ENCODE measurements at places on chromosomes 1 and 21.

DNA sequence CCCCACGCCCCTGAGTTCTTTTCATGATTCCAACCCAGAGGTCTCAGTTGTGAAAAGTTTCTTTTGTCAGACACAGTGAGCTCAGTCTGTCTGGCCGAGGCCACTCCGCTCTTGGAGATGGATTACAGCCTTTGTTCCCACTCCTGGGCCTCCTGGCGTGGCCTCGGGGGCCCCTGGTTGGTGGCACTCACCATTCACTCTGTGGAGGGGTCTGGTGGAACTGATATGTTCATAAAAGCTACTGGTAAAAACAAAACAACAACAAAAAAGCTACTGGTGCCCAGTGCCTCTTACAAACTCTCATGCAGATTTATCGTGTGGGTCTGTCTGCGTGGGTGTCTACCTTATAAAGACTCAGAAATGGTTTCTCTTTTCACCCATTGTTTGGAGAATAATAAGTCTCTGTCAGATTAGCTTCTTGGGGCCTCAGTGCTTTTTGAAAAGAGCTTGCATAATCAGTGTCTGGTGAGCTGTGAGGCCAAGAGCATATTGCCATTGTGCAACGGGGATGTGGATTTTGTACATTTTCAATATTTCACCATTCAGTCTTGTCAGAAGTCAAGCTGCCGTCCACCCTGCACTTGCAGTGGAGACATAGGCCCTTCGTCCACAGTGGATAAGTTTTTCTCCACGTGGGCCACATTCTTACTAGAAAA lies 86.7 kb downstream of the GALNT2 start:
- no peak for DNase-seq

- no peak for DNase-seq
Observed at GRCh38 chr1:239031310-239031709, 355.1 kb upstream of the CHRM3 start.

GRCh38 chr21:34939673-34940331 lies 109.3 kb downstream of the RUNX1 start:
- no peak for DNase-seq

GRCh38 chr21:38898422-38899096 lies 92.8 kb downstream of the ETS2 start:
- no peak for DNase-seq

DNA sequence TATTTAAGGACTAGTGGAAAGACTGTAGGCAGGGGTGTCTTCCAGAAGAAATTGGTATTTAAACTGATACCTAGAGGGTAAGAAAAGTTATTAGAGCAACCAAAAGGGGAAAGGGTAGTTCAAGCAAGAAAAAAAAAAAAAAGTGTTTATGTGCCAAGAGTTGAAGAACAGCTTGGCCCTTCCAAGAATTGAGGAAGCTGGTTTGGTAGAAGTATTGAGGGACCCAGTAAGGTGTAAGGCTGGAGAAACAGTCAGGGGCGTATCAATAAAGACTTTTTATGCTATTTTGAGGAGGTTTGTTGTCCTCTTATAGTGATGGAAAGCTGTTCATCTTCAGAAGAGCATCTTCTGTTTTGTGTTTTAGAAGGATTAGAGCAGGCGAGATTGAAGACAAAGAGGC lies 108.3 kb downstream of the PTPRC start:
- no peak for DNase-seq

DNA sequence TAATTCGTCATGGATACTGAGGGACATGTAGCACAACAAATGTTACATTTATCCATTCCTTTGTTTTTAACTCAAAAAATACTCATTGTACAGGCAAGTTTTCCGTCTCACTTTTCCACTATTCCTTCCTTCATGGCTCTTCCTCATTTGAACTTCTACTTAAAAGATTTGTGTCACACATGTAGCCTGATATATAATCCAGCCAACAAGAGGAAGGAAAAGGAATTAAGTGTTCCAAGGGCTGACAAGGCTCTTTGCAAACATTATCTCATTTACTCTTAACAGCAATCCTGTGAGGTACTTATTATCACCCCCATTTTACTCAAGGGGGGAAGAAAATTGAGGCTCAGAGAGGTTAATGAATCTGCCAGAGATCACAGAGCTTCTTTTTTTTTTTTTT lies 22.9 kb downstream of the CD244 start:
- no peak for DNase-seq
